ENCODE measurements at places on chromosomes 2 and 18. TPM values are rescaled to one million over a fixed set of nuclear protein-coding genes. Genes with fewer than 3 reads are reported as not detected.

Gene IL1A
- not detected for total RNA-seq

Gene TMEFF2
- total RNA-seq: not detected

DNA sequence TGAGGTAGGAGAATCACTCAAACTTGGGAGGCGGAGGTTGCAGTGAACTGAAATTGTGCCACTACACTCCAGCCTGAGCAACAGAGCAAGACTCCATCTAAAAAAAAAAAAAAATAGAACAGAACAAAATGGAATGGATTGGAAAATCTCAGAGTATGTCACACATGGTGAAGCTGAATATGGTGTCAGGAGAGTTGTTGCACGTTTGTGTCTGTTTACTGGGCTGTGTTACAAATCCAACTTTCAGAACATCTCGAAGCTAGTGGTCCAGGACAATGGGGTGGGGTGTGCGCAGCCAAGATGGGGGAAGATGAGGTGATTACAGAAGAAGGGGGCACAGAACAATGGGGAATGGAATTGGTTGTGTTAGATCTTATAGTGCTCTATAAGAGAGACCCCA lies 17.6 kb downstream of the SAG start:
- DNase-seq: no peak

- DNase-seq: no peak
These were observed 14.4 kb upstream of the TMEM131 start for GRCh38 chr2:98009887-98010760.
